Stimulated activated CD4-positive, alpha-beta T cell treated with anti-CD3 and anti-CD28 coated beads, TNF-alpha, amount 100 ng/mL, for 4 hours (primary cell): ENCODE measurements at places on chromosomes 3 and 15.

DNA sequence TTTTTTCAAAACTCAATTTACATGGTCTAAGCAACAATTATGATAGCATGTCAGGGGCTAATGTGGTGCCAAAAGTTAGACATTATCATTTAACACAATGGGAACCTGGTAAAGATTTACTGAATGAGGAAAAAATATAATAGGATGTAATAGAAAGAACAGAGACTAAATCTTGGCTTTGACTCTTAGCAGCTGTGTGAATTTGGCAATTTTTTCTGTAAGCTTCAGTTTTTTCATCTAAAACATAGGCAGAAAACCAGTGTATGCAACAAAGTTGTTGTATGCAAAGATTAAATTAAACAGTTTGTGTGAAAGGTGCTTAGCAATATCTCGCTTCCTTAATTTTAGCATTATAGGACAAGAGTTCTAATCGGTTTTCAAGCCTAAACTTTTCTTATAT is 57.6 kb downstream of the ZBTB20 start:
- DNase-seq = no peak

DNA sequence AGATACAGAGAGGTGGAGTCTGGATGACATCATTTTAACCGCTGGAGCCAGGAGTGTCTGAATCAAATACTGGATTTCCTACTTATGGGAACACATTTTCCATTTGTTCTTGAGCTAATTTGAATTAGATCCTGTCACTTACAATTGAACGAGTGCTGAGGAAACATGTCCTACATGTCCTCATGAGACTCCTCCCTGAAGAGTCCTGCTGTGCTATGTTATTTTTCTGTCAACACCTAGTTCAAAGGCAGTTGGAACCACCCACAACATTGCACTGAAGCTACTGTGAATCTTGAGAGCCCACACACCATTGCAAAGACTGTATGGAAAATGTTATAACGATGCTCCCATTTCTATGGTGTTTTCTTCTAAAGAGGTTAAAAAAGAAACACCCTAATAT is 123.5 kb upstream of the CRBN start:
- no peak for DNase-seq

DNA sequence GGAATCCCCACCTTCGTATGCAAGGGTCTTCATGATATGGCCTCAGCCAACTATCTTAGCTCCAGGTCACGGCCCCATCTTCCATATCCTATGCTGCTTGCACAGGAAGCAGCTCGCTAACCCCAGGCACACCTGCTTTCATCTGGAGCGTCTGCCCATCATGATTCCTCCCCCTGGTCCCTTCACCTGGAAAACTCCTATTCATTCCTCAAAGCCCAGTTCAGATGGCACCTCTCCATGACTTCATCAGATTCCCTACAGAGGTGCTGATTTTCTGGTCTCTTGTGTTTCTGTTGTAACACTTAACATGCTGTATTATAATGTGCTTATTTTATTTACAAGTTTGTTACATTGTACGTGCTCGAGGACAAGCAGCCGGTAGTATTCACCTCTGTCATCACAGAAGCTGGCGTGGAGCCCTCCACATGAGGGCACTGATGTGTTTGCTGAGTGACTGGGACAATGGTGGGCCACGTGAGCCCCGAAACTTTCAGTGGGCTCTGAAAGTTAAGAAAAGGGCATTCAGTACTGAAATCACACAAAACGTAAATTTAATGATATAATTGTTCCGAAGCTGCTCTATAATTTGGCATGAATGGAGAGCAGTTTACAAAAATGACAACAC is 16.2 kb downstream of the MUC20 start:
- no peak for DNase-seq

GRCh38 chr3:135565546-135565945 is 400.0 kb upstream of the PPP2R3A start:
- no peak for DNase-seq

GRCh38 chr3:31105438-31106077 is 211.1 kb upstream of the GADL1 start:
- DNase-seq = no peak

- DNase-seq = no peak
Observed at GRCh38 chr3:104854468-104854867, 512.2 kb upstream of the ALCAM start.

DNA sequence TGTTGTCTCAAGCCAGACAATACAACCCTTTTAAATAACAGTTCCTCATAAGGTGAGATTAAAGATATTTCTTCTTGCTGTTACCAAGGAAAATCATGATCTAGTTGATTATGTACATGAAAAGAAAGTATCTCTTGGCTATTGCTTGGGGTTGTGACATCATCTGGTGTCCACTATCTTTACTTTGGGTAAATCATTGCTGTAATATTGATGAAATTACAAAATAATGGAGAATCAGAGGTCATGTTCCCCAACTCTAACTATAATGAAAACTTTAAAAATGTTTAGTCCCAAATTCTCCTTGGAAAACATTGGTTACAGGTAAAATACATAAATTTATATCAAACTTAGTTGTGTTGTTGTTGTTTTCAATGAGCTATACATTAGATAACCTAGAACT is 142.2 kb downstream of the ARPP21 start:
- no peak for DNase-seq

DNA sequence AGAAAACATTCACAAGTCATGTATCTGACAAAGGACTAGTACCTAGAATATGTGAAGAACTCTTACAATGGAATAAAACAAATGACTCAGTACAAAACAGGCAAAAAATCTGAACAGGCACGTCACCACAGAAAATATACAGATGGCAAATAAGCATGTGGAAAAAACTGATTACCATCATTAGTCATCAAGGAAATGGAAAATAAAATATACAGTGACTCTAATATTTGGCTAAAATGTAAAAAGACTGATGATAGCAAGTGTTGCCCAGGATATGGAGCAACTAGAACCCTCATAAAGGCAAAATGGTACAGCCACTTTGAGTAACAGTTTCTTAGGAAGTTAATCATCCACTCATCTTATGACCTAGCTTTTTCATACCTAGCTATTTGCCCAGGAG is 95.8 kb upstream of the ABHD17C start:
- no peak for DNase-seq

- no peak for DNase-seq
Observed at GRCh38 chr3:76570436-76571057, 469.4 kb upstream of the ROBO2 start.

DNA sequence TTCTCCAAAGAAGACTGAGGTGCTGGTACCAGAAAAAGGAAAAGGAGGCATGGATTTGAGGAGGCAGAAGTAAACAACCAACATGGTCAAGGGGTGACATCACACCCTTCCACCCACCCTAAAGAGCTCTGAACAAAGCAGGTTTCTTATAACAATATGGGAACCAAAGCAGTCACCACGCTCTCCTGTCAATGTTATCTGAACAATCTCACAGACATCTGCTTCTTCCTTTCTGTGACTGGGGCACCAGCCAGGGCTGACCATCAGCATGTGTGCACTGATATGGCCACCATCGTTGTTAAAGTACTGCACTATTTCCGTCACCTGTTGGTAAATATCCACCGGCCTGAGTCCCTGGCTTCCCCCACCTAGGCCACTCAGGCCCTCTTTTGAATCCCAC is 252.9 kb downstream of the SHQ1 start:
- DNase-seq = no peak

DNA sequence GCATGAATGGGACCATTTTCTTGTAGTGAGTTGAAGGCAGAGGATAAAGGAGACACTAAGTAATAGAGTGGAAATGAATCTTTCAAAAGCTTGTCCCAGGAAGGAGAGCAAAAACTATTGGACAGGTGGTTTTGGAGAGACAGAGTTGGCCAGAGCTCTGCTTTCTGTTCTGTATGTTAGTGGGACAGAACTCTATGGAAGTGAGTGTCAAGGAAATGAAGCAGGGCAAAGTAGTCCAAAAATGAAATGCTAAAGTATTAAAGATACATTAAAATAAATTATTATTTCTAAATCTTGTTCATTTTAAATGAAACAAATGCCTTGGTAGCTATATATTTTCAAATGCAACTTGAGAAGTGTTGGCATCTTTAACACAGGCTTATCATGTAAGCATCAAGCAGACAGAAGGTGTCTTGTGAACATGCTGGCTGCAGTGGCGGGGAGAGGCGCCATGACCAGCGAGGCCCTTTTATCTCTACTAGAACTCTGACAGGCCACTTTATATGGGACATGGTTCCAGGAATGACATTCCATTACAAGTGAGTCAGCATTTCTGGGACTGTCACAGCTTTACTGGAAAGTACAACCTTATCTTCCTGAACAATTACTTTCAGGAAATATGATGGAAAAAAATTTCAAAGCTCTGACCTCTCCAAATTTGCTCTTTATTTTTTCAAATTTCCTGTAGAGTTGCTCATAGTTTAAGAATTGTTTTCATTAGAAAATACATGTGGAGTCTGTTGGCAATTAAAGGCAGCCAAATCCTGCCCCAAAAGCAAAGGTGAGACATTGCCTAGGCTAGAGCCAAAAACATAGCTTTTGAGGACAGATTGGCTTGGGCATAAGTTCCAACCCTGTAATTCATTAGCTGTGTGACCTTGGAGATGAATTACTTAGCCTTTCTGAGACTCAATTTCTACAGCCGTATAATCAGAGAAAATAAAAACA is 106.5 kb downstream of the ECT2 start:
- no peak for DNase-seq

DNA sequence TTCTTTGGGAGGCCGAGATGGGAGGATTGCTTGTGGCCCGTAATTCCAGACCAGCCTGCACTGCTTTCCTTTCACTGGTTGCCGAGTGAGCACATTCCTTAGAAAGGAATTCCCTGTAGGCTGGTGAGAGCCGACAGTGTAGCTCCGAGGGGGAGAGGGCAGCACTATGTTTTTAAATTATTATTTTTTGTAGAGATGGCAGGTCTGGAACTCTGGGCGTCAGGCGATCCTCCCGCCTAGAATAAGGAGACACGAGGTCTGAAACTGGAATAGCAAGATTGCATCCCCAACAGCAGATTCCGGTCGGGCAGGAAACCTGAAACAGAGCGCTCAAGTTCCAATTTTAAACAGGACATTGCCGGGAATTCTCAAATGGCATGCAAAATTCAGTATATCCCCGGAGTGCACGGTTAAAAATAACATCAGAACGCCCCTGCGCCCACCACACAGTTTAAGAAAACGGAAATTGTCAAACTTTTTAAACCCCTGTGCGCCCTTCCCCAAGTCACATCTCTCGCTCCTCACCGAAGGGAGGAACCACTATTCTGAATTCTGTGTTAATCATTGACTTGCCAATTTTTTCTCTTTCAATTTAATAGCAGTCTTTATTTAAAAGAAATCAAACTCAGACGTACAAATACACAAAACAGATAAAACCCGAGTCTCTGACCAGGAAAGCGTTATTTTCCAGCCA is 643 bp upstream of the RNU5B-1 start:
- no peak for DNase-seq

DNA sequence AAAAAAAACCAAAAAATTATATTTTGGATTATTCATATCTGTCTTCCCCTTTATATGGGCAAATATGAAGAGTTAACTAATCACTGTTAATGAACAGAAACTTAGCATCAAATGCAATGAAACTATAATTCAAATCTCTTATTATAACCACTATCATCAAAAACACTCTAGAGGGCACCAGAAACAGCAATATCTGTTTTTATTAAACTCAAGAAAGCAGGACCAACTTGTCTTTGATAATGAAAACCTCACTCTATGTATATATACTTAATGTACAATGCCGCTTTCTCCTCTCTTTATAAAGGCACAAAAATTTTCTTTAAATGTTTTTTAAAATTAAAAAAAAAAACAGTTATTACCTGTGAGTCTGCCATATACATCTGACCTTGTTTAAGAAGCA is 92.7 kb downstream of the UACA start:
- no peak for DNase-seq

DNA sequence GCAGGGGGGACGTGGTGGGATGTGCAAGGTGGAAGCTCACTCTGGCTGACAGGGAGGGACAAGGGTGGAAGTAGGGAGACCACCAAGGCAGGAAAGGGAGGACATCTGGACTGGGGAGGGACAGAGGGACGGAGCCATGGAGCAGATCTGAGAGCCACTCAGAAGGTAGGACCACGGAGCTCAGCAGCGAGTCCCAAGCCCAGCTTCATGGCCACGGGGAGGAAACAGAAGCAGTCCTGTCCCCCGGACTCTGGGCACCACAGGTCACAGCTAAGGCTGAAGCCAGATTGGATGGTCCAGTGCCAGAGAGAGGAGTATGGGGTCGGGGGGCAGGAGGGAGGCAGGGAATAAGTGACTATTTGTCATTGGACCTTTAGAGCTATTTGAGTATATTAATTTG is 220.1 kb downstream of the TBC1D2B start:
- no peak for DNase-seq

DNA sequence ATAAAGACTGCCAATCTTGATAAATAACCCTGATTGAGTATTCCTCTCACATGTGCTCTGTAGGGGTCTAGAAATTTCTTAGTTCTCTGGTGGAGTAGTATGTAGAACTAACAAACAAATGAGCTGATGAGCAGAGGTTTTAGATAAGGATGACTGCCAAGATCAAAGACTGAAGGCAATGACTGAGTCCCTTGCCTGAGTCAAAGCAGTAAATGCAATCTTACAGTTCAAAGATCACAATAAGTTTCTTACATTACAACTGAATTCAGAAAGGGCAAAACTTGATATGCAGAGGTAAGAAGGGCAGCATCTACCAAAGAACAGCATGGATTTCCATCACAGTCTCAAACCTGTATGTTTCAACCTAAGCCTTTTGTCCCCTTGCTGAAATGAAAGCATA is 172.2 kb upstream of the POU1F1 start:
- DNase-seq = no peak

DNA sequence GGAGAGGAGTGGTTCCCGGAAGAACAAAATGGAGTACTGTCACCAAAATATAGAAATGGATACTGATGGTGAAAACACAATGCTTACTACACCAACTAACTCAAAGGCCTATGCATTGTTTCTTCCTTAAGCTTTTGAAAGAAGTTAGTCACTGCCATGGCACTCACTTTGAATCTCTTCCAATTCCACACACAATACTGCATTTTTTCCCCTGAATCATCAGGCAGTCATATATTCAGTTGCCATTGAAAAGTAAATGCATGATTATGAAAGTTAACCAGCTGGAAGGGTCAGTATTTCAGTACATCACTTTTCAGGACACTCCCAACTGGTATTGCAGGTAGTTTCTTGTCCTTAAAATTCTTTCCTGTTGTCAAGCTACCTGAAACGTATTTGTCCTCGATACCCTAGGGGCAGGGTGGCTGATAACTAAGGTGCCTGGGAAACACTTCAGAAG is 9.0 kb upstream of the LRRFIP2 start:
- DNase-seq = no peak

- DNase-seq = no peak
Observed at GRCh38 chr3:50205413-50206276, 574 bp downstream of the SLC38A3 start.

GRCh38 chr3:155963570-155963969 is 93.1 kb downstream of the GMPS start:
- no peak for DNase-seq

- DNase-seq = no peak
Observed at GRCh38 chr3:189237526-189237925, 65.8 kb downstream of the TPRG1 start.

DNA sequence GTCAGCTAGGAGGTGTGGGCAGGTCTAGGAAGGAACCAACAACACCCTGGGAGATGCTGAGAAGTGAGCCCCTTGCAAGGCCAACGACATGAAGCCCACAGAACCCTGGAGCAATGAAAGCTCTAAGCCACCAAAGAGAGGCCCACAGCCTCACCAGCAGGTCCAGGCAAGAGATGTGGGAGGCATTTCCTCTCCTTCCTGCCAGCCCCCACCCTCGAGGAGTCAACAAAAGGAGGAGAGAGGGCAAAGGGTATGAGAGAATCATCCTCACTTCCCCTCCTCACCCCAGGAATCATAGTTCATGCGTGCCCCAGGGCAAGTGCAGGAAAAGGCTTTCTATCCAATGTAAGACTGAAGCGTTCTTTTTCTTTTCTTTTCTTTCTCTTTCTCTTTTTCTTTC is 195.8 kb downstream of the SHQ1 start:
- DNase-seq = no peak
